Fibroblast of lung (primary cell): ENCODE measurements at places on chromosomes 4 and X. TPM values are rescaled to one million over a fixed set of nuclear protein-coding genes. Genes with fewer than 3 reads are reported as not detected.

GRCh38 chr4:43843501-43843900 is 605.1 kb downstream of the KCTD8 start:
- no peaks in the 10 kb centered on the region for H3K36me3 ChIP-seq
- peak; percentile 62 for DNase-seq

DNA sequence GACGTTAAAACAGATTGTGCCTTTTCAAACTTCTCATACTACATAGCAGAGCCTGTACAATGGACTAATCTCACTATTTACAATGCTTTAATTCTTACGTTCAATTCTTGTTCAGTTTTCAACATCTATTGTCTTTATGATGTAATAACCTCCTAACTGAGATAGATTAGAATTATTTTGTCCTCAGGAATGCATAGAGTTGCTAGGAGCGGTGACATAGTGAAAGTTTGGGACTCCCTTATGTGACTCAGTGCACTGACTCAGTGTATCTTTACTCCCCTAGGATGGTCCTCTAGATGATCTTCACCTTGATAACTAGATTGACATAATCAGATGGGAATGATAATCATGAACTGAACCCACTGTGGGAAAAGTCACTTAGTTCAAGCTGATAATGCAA is 151.5 kb downstream of the VEGFC start:
- no peaks in the 10 kb centered on the region for H3K27me3 ChIP-seq
- no peak overlapping the region for H3K27ac ChIP-seq
- H3K36me3 ChIP-seq = no peaks in the 10 kb centered on the region
- no peak for DNase-seq

Gene CCKAR
- total RNA-seq = under 0.01 and 0.83 TPM in 2 replicates

GRCh38 chrX:70908541-70908940 is at the start of gene TEX11:
Gene TEX11, minus strand, starts transcription at chrX:70908711. Its CDS starts 922 bp downstream, at chrX:70907789.
- no peaks in the 10 kb centered on the region for H3K27me3 ChIP-seq
- H3K36me3 ChIP-seq = no peaks in the 10 kb centered on the region
- H3K27ac ChIP-seq = no peak within 1 kb of the TSS
- no peak for DNase-seq
- H3K4me3 ChIP-seq = no peak within 1 kb of the TSS

Gene CCNG2
- total RNA-seq = 20.1 and 21.6 TPM in 2 replicates

GRCh38 chr4:110851989-110852388 is 229.1 kb upstream of the PITX2 start:
- no peaks in the 10 kb centered on the region for H3K27me3 ChIP-seq
- no peaks in the 10 kb centered on the region for H3K36me3 ChIP-seq
- no peak overlapping the region for H3K27ac ChIP-seq
- no peak overlapping the region for H3K4me3 ChIP-seq
- no peak for DNase-seq
- peaks cover 4% of the 10 kb centered on the region for H3K4me1 ChIP-seq

DNA sequence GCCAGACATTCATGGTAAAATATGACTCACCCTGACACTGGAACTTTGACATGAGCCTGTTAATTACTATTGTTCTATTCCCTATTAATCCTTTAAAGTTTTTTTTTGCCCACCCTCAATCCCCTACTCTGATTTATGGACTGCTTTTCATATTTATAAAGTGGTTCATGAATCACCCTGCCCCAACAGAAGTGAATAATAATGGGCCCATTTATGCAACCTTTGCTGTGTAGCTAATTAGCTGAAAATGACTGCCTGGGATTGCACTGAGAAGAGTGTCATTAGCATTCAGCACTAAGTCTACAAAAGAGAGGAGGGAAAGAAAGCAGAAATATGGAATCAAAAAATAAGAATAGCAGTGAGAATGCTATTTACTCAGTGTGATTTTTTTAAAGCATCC is 154.3 kb downstream of the COMMD8 start:
- no peak overlapping the region for H3K27ac ChIP-seq
- no peak overlapping the region for H3K4me3 ChIP-seq
- no peak for DNase-seq
- H3K4me1 ChIP-seq = no peaks in the 10 kb centered on the region

GRCh38 chr4:147821555-147821954 is 89.7 kb downstream of the ARHGAP10 start:
- peaks cover 9% of the 10 kb centered on the region for H3K4me1 ChIP-seq
- H3K27me3 ChIP-seq = no peaks in the 10 kb centered on the region
- DNase-seq = no peak
- no peaks in the 10 kb centered on the region for H3K36me3 ChIP-seq
- H3K4me3 ChIP-seq = no peak overlapping the region

DNA sequence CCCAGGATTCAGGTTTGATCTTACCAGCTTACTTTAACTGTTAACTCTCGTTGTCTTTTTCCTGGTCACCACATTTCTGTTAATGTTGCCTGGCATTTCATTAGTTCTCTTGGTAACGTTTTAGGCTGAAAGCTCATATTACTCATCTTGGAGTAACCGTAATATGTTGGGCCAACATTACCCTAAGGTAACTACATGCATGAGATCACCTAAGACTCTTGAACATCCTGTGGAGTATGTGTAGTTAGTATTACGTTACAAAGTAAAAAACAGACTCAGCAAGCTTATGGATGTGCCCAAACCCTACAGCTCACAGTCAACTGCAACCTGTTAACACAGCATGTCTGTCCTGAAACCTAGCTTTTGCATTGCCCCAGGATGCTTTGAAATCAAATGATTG is 203.3 kb upstream of the HS3ST1 start:
- no peaks in the 10 kb centered on the region for H3K4me1 ChIP-seq
- no peaks in the 10 kb centered on the region for H3K27me3 ChIP-seq
- no peak for DNase-seq
- no peak overlapping the region for H3K4me3 ChIP-seq

DNA sequence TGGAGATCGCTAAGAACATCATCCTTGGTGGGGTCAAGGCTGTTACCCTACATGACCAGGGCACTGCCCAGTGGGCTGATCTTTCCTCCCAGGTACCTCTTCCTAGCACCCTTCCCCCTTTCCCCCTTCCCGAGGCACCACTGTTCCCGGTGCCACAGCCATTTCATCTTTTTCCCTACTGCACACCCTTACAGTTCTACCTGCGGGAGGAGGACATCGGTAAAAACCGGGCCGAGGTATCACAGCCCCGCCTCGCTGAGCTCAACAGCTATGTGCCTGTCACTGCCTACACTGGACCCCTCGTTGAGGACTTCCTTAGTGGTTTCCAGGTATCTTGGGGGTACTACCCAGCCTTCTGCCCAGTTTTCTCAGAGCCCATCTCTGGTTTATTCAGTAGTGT is 5.7 kb downstream of the UBA1 start:
- H3K27me3 ChIP-seq = no peaks in the 10 kb centered on the region
- H3K36me3 ChIP-seq = peaks cover 38% of the 10 kb centered on the region
- H3K27ac ChIP-seq = no peak overlapping the region
- DNase-seq = no peak

Gene GLOD5
- not detected in 2 replicates for total RNA-seq

GRCh38 chr4:39324897-39325613 is 41.1 kb downstream of the RFC1 start:
- no peaks in the 10 kb centered on the region for H3K27me3 ChIP-seq
- no peak overlapping the region for H3K4me3 ChIP-seq
- no peaks in the 10 kb centered on the region for H3K4me1 ChIP-seq

GRCh38 chr4:176277162-176277904 is 8.3 kb upstream of the ASB5 start:
- no peaks in the 10 kb centered on the region for H3K27me3 ChIP-seq
- H3K4me1 ChIP-seq = no peaks in the 10 kb centered on the region
- H3K4me3 ChIP-seq = no peak overlapping the region

DNA sequence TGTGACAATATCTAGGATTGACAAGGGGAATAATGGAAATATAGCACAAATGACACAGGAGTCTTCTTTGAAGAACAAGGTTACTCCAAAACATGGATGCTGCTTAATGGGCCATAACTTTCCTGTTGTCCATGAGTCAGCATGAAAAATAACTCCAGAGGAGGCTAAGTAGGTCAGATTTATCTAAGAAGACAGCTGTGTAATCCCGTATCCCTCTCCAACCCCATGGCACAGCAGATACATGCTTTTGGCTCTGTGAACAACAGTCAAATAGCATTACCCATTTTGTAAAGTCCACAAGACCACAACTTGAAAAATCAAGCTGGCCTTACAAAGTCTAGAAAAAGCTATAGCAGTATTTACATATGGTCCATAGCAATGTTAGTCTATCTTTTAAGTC is 2.1 kb upstream of the TMEM131L start:
- peaks cover 4% of the 10 kb centered on the region for H3K4me1 ChIP-seq
- H3K4me3 ChIP-seq = no peak overlapping the region
- DNase-seq = peak; percentile 54
- no peak overlapping the region for H3K27ac ChIP-seq
- no peaks in the 10 kb centered on the region for H3K27me3 ChIP-seq

Gene TNIP3
- total RNA-seq = 0.26 and 0.50 TPM in 2 replicates

Gene DIPK2B
- not detected in 2 replicates for total RNA-seq

- no peaks in the 10 kb centered on the region for H3K27me3 ChIP-seq
- no peaks in the 10 kb centered on the region for H3K36me3 ChIP-seq
- no peak overlapping the region for H3K4me3 ChIP-seq
Measured at GRCh38 chr4:131411393-131411792, 1737.7 kb upstream of the PCDH10 start.

GRCh38 chr4:17981063-17981462 is 40.5 kb downstream of the LCORL start:
- no peak overlapping the region for H3K27ac ChIP-seq
- H3K36me3 ChIP-seq = no peaks in the 10 kb centered on the region
- H3K4me3 ChIP-seq = no peak overlapping the region
- peak; percentile 15 for DNase-seq
- H3K4me1 ChIP-seq = no peaks in the 10 kb centered on the region

- H3K36me3 ChIP-seq = no peaks in the 10 kb centered on the region
- H3K4me1 ChIP-seq = no peaks in the 10 kb centered on the region
- no peak overlapping the region for H3K4me3 ChIP-seq
- no peaks in the 10 kb centered on the region for H3K27me3 ChIP-seq
- peak; percentile 7 for DNase-seq
Measured at GRCh38 chr4:38995660-38996005, 36.6 kb downstream of the TMEM156 start.
